ENCODE measurements at places on chromosomes 5 and 9. TPM values are rescaled to one million over a fixed set of nuclear protein-coding genes. Genes with fewer than 3 reads are reported as not detected.

DNA sequence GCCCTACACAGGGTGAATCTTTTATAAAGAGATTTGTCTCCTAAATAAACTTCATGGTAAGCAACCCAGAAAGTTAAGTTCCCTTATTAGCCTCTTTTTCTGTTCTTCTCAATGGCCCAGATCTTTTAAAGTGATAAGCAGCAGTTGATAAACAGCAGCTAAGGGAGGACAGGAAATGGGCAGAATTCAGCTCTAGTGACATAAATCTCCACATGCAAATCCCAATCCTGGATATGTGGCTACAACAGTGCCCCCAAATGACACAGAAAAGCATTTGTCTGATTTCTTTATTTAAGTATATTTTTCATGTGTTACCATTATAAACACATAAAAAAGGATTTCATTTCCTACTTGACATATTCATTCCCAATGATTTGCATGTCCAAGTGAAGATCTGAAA lies 199.0 kb downstream of the DTWD2 start:
- no peaks in the 10 kb centered on the region for H3K36me3 ChIP-seq
- DNase-seq, result peak; percentile 3
- peaks cover 16% of the 10 kb centered on the region for H3K4me1 ChIP-seq
- no peaks in the 10 kb centered on the region for H3K27me3 ChIP-seq
- no peak overlapping the region for H3K27ac ChIP-seq

The FAM193B gene
- 18.8 TPM for total RNA-seq

- DNase-seq, result peak; percentile 51
- no peak overlapping the region for H3K4me3 ChIP-seq
- H3K4me1 ChIP-seq, result peaks cover 14% of the 10 kb centered on the region
- no peak overlapping the region for H3K27ac ChIP-seq
- H3K36me3 ChIP-seq, result no peaks in the 10 kb centered on the region
- peaks cover 1% of the 10 kb centered on the region for H3K27me3 ChIP-seq
Observed at GRCh38 chr9:105026451-105026850, 98.5 kb upstream of the ABCA1 start.

DNA sequence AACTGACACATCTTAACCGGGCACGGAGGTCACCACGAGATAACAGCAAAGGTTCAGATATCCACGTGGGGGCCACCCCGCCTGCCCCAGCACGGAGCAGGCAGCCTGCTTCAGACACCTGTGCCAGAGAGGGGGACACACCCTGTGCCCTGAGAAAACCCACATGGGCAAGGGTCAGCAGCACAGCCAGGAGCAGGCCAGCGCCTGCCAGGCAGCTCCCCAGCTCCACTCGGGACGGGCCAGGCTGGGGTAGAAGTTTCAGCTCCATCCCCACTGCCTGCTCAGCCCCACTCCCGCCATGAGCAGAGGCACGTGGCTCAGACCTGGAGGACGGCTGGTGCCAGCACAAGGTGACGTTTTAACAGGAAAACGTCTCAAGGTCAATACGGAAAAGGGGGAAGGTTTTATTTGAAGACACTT lies 22.2 kb downstream of the SLC12A7 start:
- no peak overlapping the region for H3K4me3 ChIP-seq
- H3K36me3 ChIP-seq, result no peaks in the 10 kb centered on the region
- H3K27ac ChIP-seq, result no peak overlapping the region
- H3K4me1 ChIP-seq, result no peaks in the 10 kb centered on the region
- DNase-seq, result no peak

DNA sequence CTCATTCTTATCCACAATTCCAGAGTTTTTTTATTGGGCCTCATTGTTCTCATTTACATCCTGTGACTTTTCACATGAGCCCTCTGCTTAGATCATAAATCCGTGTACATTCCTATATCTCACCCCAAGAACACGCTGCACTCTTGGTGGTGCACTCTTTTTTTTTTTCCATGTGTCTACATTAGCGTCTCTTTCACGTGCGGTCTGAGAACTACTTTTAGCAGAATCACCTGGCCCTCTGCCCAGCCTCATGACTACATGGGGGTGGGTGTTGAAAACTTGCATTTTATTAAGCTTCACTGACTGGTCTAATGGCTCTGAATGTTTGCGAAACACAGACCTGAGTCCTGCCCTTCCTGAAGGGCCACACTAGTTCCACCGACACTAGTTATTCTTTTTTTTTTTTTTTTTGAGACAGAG lies 18.6 kb downstream of the C9orf57 start:
- H3K27ac ChIP-seq, result peak overlapping the region; percentile 0
- H3K4me3 ChIP-seq, result peak overlapping the region; percentile 1
- peak; percentile 72 for DNase-seq

DNA sequence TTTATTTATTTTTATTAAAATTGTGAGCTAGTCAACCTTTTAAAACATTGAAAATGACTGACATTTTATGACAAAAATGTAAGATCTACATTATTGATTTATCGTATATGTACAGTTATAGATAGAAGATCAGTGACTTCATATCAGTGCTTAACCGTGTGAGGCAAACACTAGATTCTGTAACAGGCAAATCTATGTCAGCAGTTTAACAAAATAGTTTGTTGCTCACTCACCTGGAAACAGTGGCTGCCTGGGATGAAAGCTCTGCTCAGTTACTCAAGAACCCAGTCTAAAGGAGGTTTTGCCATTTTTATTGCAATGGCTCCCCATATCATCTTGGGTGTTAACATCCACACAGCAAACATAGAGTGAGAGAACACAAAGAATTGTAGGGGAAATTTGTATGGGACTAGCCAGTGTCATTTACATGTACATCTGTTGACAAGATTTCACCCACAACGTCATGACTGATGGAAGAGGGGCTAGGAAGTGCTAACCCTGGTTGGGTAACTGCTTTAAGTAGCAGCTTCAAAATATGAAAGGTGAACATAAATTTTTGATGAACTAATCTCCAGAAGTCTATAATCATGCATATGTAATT lies 49.0 kb downstream of the SGCD start:
- DNase-seq, result no peak
- no peak overlapping the region for H3K27ac ChIP-seq
- H3K27me3 ChIP-seq, result no peaks in the 10 kb centered on the region
- H3K36me3 ChIP-seq, result no peaks in the 10 kb centered on the region

The TMEM171 gene
- total RNA-seq, result 1.1 TPM

The JAK2 gene
- 6.4 TPM for total RNA-seq

The ANP32B gene
- total RNA-seq, result 107 TPM

DNA sequence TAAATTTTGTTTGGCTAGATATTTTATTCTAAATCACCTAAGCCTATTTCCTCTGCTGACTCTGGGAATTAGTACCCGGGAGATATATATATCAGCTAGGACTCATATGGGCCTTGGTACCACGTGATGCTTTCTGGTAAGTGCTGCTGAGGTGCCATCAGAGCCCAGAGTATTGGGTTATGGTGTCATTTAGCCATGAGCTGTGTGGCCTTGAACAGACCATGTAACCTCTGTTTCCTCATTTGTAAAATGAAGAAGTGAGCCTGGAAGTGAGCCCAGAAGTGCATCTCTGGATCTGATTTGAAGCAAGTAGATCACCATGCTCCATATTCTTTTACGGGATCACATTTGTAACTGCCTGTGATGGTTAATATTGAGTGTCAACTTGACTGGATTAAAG lies 126.1 kb downstream of the GPBP1 start:
- peaks cover 31% of the 10 kb centered on the region for H3K4me1 ChIP-seq
- no peak overlapping the region for H3K4me3 ChIP-seq
- peaks cover 3% of the 10 kb centered on the region for H3K27me3 ChIP-seq
- no peak for DNase-seq
- H3K27ac ChIP-seq, result no peak overlapping the region

The NDST1 gene
- 143 TPM for total RNA-seq

- H3K4me3 ChIP-seq, result no peak overlapping the region
- peaks cover 8% of the 10 kb centered on the region for H3K4me1 ChIP-seq
Observed at GRCh38 chr5:133420440-133421301, 191.7 kb downstream of the FSTL4 start.

GRCh38 chr5:19018822-19019221 lies 969.2 kb downstream of the CDH18 start:
- H3K4me3 ChIP-seq, result no peak overlapping the region
- no peaks in the 10 kb centered on the region for H3K4me1 ChIP-seq
- no peaks in the 10 kb centered on the region for H3K27me3 ChIP-seq
- no peaks in the 10 kb centered on the region for H3K36me3 ChIP-seq
- H3K27ac ChIP-seq, result no peak overlapping the region
- no peak for DNase-seq

The WHRN gene
- 3.6 TPM for total RNA-seq

- peak overlapping the region; percentile 88 for H3K4me3 ChIP-seq
- 0 out of 2 replicates have a peak overlapping the region, but pooled peaks have one; percentile 27 for H3K27ac ChIP-seq
- peaks cover 2% of the 10 kb centered on the region for H3K27me3 ChIP-seq
- no peaks in the 10 kb centered on the region for H3K36me3 ChIP-seq
- DNase-seq, result no peak
- peaks cover 41% of the 10 kb centered on the region for H3K4me1 ChIP-seq
Observed at GRCh38 chr9:129026442-129027223, 1.5 kb downstream of the SH3GLB2 start.

- H3K36me3 ChIP-seq, result peaks cover 4% of the 10 kb centered on the region
- H3K27me3 ChIP-seq, result no peaks in the 10 kb centered on the region
- no peak overlapping the region for H3K4me3 ChIP-seq
- H3K27ac ChIP-seq, result peak overlapping the region; percentile 4
- H3K4me1 ChIP-seq, result peaks cover 31% of the 10 kb centered on the region
Observed at GRCh38 chr9:16688814-16689213, 181.7 kb downstream of the BNC2 start.

DNA sequence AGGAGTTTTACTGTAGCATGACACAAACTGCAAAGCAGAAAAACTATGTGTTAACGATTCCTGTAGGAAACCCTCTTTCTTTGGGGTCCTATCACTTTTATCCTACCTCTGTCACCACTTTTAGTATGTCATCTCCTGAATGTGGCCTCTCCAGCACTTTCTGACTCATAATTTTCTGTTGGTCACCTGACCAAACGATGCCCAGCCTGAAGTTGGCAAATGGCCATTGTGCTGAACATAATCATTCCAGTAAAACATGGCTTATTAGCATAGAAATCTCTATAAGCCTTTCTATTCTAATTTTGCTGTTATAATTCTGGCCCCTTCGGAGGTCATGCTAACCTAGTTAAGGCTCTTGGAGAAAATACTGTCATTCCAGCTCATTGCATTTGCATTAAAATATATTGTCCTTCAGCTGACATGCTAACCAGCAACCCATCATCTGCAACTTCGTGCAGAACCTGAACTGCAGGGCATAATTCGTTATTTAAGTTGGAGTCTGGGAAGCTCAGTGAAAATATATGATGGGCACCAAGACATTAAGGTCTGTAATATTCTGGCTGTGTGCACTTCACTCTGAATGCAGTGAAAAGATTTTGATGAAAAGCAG lies 140.3 kb downstream of the NMUR2 start:
- H3K27me3 ChIP-seq, result no peaks in the 10 kb centered on the region
- no peak overlapping the region for H3K4me3 ChIP-seq
- H3K36me3 ChIP-seq, result no peaks in the 10 kb centered on the region
- no peak overlapping the region for H3K27ac ChIP-seq

DNA sequence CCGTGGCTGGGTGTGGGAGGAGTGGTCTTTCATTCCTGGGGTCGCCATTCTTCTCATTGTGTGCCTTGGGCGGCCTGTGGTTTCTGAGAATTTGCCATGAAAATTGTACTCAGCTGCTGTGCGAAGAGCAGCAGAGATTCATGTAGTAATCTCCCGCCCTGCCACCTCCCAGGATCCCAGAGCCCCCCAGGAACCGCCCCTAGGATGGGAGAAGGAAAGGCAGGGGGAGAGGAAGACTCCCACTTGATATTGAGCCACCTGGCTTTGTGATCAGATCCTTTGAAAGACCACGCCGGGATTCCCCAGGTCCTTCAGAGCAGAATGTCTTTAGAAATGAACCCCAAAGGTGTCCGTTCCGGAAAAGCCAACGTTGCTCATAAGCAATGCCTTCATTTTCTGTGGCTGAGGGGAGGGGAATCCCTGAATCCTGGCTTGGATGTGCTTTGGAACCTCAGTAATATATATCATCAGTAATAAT lies 27.6 kb downstream of the NEURL1B start:
- H3K27me3 ChIP-seq, result no peaks in the 10 kb centered on the region
- no peak for DNase-seq
- H3K4me1 ChIP-seq, result peaks cover 22% of the 10 kb centered on the region
- peaks cover 5% of the 10 kb centered on the region for H3K36me3 ChIP-seq
- no peak overlapping the region for H3K4me3 ChIP-seq
- no peak overlapping the region for H3K27ac ChIP-seq

The CRB2 gene
- not detected for total RNA-seq

GRCh38 chr5:69497006-69497520 lies 4.5 kb downstream of the OCLN start:
- H3K36me3 ChIP-seq, result no peaks in the 10 kb centered on the region
- no peak for DNase-seq
- peaks cover 13% of the 10 kb centered on the region for H3K27me3 ChIP-seq
- H3K4me3 ChIP-seq, result no peak overlapping the region

- H3K4me1 ChIP-seq, result peaks cover 72% of the 10 kb centered on the region
- H3K27me3 ChIP-seq, result peaks cover 3% of the 10 kb centered on the region
- no peaks in the 10 kb centered on the region for H3K36me3 ChIP-seq
Observed at GRCh38 chr9:19995619-19996018, 206.8 kb upstream of the SLC24A2 start.

- no peak for DNase-seq
- H3K27ac ChIP-seq, result no peak overlapping the region
- H3K36me3 ChIP-seq, result no peaks in the 10 kb centered on the region
- H3K4me1 ChIP-seq, result no peaks in the 10 kb centered on the region
- no peak overlapping the region for H3K4me3 ChIP-seq
Observed at GRCh38 chr5:155783791-155784190, 543.2 kb upstream of the SGCD start.

Data from HFFc6 (cell line).